ENCODE measurements at places on chromosomes 7 and 10. TPM values are rescaled to one million over a fixed set of nuclear protein-coding genes. Genes with fewer than 3 reads are reported as not detected.

KIAA1549 gene
- total RNA-seq: 2.4 TPM

ANKRD30A gene
- not detected for total RNA-seq

COL1A2 gene
- total RNA-seq: 0.26 TPM

RAMP3 gene
- not detected for total RNA-seq

STAMBPL1 gene
- total RNA-seq: 41.5 TPM

FRA10AC1 gene
- total RNA-seq: 3.1 TPM

NAT16 gene
- not detected for total RNA-seq

- no peak for DNase-seq
Measured at GRCh38 chr10:47370878-47371277, 13.2 kb downstream of the ZNF488 start.

- no peak for DNase-seq
Measured at GRCh38 chr7:137960020-137960419, 41.9 kb downstream of the CREB3L2 start.

DNA sequence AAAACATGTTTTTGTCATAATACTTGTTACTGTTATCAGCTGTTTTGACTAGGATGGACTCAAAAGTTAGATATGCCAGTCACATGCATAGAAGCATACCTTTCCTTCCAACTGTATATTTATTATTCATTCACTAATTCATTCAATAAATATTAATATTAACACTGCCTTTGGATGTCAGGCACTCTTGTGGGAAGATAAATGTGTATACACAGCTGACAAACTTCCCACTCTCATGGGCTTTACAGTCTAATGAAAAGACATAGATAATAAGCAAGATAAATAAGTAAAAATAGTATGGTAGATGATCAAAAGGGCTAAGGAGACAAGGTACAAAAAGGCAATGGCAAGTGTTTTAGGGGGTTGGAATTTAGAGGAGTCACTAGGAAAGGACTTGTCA is 180.1 kb upstream of the SMIM30 start:
- DNase-seq: no peak

DNA sequence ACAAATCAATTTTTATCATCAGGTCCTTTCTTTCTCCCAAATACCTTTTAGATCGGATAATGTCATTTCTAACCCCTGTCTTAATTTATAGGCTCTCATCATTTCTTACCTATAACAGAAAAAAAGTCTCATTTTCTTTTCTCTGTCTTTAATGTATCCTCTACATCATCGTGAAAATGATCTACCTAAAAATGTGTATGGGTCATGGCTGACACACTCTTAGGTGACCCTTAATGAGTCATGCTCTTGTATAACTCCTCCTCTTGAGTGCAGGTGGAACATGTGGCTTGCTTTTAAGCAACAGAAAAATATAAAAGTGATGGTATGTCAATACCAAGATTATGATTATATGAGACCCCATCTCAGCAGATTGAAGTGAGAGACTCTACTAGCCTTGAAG is 139.4 kb downstream of the SEMA3C start:
- DNase-seq: peak; percentile 20

- DNase-seq: peak; percentile 87
Measured at GRCh38 chr7:113087071-113087998, 708 bp upstream of the GPR85 start.

- DNase-seq: no peak
Measured at GRCh38 chr7:114548081-114548980, 133.7 kb downstream of the FOXP2 start.

GRCh38 chr10:8245131-8245813 is 190.8 kb downstream of the GATA3 start:
- DNase-seq: no peak

DNA sequence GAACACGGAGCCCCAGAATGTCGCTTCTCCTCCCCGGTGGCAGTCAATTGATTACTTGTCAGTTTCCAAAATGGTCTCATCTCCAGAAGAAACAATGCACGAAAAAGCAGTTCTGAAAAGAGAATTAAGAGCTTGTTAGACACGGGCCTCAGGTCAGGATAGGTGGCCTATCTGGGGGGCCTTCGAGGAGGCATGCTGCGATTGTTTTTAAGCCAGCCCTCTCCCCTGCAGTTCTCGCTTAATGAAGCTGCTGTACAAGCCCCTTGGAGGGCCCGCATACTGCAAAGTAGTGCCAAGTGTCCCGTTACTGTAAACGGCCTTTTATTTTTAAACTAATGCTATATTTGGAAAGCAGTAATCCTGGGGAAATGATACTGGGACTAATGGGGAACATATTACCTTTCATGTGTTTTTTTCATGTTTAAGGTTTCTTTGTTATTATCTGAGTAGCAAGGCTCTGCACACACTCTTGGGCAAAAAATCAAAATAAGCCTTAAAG is 114.8 kb upstream of the TCF7L2 start:
- DNase-seq: no peak

- DNase-seq: no peak
Measured at GRCh38 chr10:88642209-88642608, 22.0 kb upstream of the LIPF start.

DNA sequence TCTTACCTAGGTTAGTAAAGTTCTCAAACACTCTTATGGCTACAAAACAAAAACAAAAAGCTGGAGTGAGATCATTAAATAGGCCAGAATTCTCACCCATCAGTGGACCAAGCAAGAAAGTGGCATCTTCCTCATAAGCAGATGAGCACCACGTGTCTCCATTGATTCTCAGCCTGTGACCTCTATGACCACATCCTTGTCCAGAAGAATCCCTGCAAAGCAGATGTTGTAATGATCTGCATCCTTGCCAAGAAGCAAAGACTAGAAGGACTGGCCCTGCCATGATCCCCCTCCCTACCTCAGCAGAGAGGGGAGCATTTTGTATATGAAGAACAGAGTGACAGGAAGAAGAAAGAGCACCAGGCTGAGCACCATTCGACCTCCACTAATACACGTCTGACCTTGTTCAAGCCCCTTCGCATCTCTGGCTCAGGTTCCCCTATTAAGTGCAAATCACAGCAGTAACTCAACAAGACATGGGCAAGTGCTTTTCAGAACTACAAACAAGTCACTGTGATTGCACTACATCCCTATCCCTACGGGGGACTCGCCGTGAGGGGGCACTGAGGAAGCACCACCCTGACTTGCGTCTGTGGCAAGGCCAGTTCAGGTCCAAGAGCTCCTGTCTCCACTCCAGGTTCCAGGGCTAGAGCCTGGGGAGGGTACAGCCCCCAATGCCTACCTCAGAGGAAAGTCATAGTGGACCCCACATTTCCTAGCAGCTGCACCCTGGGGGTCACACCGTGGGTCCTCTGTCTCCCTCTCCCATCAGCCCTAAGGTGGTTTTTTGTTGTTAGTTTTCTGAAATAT is 22.2 kb upstream of the RASSF4 start:
- DNase-seq: no peak

DNA sequence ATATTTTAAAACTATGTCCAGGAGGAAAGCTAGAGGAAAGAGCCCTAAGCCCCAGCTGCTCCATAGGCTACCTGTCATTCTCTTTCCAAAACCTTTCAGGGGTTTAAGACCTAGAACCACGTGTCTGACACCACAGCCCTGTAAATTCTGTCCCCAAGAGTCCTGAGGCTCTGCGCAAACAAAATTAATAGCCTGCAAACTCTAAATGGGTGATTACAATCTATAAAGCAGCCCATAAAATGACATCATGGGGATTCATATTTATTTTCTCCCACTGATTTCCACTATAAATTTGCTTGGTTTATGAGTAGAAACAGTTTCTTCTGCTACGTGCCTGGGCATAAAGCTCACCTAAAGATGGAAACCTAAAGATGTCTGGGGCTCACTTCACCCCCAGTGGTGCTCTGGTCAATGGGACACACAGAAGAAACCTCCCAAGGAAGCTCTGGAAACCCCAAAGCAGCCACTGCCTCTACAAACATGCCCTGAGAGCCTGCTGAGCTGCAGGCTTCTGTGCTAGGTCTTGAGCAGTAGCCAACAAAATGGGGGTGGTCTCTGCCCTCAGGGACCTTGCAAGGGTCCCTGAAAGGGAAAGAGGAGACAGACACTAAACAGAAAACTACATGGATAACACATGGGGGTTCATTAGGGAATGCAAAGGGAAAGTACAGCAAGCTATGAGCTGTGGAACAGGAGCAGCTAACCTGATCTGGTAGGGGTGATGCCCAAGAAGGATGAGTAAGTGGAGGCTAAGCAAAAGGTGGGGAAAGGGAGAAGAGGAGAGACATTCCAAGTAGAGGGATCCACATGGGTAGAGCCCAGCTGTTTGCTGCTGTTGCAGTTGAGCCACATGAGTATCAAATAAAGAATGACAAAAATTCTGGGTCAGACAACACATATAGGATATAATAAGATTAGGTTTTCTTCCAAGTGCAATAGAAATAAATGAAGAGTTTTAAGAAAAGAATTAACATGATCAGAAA is 331.7 kb downstream of the KCNMA1 start:
- DNase-seq: peak; percentile 27

DNA sequence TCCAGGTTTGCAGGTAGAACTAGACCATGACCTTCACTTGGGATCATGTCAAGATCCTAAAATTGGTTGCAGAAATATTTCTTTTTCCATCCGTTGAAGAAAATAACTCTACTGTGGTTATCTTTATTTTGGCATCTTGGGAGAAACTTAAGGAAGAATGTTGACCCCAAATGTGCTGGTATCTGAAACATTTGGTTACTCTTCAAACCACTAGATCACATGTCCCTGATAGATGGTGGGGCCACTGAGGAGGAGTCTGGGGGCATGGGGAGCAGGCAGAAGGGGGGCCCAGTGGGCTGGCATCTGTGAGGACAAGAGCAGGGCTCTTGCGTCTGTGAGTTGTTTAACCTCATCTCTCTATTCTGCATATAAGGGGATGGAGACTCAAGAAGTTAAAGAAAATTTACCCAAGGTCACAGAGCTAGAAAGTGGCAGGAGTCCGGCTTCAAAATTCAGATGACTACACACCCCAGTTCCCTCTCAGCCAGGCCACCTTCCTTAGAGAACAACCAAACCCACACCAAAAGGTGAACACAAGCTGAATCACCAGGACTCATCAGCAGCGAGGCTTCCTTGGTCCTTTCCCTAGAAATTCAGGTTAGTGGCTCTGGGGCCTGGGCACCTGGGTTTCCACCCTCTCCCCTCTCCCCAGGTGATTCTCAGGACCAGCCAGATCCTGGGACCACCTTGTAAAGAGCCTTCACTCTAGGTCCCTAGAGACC is 40.6 kb upstream of the SRGN start:
- no peak for DNase-seq

- no peak for DNase-seq
Measured at GRCh38 chr10:53440601-53441000, 668.0 kb upstream of the MBL2 start.

DNA sequence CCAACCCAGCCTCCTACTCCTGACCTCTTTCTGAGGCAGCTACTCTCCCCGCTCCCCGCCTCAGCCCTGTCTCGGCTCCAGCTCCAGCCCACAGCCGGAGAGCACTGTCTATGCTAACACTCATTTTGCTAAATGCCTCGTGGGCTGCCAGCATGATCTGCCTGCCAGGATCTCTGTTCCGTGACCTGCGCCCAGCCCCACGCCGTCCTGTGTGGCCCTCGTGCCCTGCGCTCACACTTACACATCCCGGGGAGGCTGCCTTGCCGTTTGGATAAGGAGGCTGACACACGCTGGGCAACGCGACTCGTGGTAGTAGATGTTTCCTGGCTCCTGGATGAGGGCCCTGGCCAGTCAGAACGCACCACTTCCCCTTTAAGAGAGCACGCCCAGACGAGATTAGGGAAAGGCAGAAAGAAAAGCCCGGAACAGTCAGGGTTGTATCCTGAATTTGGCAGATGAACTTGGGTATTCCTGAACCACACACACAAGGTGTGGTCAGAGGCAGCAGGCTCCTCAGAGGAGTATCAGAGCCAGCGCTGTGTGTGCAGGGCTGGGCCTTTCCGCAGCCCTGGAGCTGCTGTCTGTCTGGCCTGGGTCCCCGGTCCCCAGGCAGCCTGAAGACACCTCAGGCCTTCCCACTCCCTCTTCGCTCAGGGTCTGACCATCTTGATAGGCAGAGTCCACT is 97.7 kb upstream of the EFCAB10 start:
- DNase-seq: no peak

GRCh38 chr7:75536491-75536890 is 44.4 kb downstream of the SPDYE5 start:
- DNase-seq: no peak

DNA sequence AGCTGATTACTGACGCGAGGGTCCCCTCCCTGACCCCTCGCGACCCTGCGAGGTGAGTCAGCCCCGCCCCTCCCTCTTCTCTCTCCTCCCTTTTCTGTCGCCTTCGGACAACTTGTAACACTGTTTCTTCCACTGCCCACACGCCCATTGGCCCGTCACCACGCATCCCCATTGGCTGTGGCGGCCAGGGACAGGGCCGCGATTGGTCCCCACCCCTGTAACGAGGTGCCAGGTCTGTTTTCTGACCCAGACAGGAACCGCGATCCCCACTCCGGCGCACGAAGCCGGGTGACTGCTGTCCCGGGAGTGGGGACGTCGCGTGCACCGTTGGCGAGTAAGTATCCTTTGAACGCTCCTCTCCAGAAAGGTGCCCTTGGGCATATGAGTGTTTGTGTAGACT is at the start of gene STRA8:
Gene STRA8 (plus strand): TSS at position 269 of the 400 bp plus-strand sequence. CDS start 6,687 bp downstream, outside the sequence.
- DNase-seq: no peak

DNA sequence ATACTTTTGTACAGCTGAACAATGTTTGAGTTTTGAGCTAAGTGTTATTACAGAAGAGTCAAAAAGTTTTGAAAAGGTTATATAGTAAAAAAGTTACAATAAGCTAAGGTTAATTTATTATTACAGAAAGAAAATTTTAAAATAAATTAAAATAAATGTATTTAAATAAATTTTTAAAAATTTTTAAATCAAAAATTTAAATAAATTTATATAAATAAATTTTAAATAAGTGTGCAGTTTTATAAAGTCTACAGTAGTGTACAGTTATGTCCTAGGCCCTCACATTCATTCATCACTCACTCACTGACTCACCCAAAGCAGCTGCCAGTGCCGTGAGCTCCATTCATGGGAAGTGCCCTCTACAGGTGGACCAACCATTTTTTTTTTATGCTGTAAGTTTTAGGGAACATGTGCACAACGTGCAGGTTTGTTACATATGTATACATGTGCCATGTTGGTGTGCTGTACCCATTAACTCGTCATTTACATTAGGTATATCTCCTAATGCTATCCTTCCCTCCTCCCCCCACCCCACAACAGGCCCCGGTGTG is 462.9 kb upstream of the ZMIZ1 start:
- peak; percentile 71 for DNase-seq

DNA sequence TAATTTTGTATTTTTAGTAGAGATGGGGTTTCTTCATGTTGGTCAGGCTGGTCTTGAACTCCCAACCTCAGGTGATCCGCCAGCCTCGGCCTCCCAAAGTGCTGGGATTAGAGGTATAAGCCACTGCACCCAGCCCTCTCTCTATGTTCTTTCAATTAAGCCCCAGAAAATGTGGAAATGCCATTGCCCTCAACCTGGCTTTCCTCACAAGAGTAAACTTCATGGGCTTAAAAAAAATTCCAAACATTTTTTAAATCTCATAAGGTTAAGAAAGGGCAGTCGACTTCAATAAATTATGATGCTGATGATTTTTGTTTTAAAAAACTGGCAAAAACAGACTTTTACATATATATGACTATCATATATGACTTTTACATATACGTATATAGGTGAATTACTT is 107.6 kb downstream of the TES start:
- no peak for DNase-seq

Data from HT1080 (cell line).